Right atrium auricular region (tissue), 2 donors: ENCODE measurements at places on chromosomes 6 and 20. TPM values are rescaled to one million over a fixed set of nuclear protein-coding genes. Genes with fewer than 3 reads are reported as not detected.

NNAT gene
- 0.78 TPM for total RNA-seq

KIF25 gene
- not detected for total RNA-seq

DNA sequence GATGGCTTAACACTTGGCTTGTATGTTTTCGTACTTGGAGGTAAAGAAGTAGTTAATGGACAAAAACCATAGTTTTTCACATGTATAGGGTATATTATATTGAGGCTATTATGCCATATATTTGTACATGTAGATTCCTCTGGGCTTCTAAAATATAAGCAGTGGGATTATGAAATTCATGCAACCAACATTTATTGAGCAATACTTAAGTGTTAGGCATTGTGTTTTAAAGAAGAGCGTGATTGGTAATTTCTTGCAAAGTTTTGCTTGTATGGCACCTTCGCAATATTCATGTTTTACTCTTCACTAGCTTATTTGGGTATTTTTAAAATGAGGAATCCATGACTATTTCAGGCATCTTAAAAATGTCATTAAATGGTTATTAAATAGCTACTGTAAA lies 2.5 kb downstream of the TULP4 start:
- DNase-seq: no peak

DNA sequence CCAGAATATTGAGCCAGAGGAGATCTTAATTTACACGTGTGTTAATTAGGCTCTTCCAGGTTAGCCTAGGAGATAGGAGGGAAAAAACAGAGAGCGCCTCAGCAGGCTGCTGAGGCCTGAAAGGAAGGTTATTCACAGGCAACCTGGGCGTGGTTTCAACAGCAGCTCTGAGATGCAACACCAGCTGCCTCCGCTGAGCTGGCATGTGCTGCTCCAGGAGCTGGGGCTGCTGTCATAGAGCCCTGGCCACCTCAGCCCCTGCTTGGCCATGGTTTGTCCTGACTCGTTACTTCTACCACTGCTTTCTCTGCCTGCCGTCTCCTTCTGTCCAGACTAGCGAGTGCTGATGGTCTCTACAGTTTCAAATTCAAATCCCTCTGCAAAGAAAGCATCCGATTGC lies 32.4 kb upstream of the RPP40 start:
- DNase-seq: no peak

DNA sequence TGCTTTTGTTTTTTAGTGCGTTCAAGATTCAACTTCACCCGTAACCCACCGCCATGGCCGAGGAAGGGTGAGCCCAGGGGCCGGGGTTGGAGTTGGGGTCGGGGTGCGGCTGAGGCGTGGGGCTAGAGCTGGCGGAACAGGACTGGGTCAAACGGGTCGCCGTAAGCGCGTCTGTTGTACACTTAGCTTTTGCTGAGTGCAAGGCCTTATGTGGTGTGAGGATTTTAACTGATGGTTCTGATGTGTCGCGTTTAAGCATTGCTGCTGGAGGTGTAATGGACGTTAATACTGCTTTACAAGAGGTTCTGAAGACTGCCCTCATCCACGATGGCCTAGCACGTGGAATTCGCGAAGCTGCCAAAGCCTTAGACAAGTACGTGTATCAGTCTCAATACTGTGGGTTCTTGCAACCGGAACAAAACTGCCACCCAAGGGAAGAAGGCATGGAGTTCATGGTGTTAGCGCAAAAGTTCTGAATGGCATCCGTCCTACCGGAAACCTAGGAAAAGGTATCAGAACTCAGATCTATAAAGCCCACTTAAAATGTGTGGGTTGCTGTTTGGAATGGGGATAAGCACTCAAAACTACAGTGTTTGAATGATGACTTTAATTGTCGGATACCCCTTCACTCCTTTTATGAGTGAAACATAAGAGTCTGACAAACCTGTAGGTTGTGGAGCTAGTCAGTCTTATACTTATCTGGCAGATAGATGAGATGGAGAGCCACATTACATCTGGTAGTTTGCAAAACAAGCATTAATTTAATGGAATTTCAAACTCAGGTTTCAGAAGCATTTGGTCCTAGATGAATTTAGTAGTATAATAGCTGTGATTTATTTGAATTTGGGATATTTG lies 574 bp downstream of the RPS12 start:
- DNase-seq: no peak

GRCh38 chr6:32603888-32604287 lies 14.2 kb upstream of the HLA-DRB1 start:
- DNase-seq: no peak

DNA sequence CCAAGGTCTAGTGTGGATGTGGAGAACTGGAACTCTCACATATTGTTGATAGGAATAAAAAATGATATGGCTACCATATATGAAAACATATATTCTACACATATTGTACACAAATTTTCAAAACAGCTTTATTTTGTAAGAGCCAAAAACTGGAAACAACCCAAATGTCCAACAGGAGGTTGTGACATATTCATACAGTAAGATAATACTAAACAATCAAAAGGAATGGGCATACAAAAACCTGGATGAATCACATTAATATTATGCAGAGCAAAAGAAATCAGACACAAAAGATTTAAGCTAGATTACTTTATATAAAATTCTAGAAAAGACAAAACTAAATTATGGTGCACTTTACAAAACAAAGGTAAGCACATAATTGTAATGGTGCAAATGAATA lies 223.9 kb downstream of the SIM1 start:
- no peak for DNase-seq
